ENCODE measurements at places on chromosomes 6 and 20. TPM values are rescaled to one million over a fixed set of nuclear protein-coding genes. Genes with fewer than 3 reads are reported as not detected.

DNA sequence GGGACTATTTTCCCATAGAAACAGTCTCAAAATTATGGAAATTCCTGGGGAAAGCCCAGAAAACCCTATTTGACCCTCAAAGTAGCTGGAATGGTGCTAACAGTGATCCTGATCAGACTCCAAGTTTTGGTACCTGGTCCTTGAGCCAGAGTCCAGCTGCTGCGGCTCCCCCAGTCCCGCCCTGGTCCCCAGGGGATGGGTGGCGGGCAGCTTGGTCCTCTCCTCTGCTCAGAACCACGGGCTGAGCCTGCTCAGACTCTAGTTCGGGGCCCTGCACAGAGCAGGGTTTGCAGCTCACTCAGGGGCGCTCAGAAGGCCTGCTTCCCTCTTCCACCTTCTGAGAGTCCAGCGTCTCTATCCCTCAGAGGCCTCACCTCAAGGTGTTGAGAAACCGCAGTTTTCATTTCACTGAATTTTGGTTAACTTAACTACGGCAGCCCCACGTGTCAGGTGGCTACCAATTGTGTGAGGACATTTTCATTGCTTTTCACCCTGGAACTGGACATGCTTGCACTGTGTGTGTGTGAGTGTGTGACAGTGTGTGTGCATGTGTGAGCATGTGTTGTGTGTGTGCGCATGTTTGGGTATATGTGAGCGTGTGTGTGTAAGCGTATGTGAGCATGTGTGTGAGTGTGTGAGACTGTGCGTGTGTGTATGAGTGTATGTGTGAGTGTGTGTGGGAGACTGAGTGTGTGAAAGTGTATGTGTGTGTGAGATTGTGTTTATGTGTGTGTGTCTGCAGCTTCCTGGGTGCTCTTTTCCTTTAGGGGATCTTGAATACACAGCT is 44.2 kb upstream of the PDE10A start:
- no peak overlapping the region for H3K4me3 ChIP-seq
- no peaks in the 10 kb centered on the region for H3K4me1 ChIP-seq
- no peaks in the 10 kb centered on the region for H3K27me3 ChIP-seq
- H3K36me3 ChIP-seq: no peaks in the 10 kb centered on the region
- DNase-seq: no peak

DNA sequence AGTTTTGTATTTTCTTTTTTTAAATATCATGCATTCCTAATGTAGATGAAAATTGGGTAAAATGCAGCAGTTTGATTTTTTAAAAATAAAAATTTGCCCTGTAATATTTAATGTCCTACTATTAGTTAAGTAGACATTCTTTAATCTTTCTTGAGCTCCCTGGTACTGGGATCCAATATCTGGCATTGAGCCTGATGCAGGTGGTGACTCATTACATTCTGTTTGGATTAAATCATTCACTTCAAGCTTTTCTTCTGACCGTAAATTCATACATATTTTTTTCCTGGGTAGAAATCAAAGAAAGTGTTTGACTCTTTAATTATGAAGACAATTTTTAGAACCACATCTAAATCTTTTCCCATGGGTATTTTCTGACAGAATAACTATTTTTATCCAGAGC is 768.8 kb upstream of the SLC35B3 start:
- H3K27ac ChIP-seq: no peak overlapping the region
- no peaks in the 10 kb centered on the region for H3K4me1 ChIP-seq
- DNase-seq: no peak
- no peaks in the 10 kb centered on the region for H3K36me3 ChIP-seq
- no peak overlapping the region for H3K4me3 ChIP-seq

DNA sequence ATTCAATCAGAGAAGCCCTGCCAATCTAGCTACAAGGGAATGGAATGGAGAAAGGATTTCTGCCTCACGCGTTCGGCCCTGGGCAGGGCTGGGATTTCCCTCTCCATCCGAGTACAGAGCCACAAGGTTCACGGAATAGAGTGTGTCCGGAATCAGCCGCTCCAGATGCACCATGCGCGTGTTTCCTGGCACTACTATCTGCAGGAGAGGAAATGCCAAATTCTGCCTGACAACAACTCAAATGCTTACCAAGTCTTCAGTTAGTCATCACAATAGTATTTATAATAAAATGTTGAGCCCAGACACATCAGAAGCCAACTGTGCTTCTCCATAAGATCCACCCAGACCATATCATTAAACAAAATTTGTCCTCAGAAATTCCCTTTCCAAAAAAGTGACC is 75.1 kb downstream of the COL12A1 start:
- H3K27me3 ChIP-seq: peaks cover 5% of the 10 kb centered on the region
- H3K27ac ChIP-seq: no peak overlapping the region
- no peaks in the 10 kb centered on the region for H3K36me3 ChIP-seq
- DNase-seq: no peak
- H3K4me3 ChIP-seq: no peak overlapping the region

- H3K27me3 ChIP-seq: no peaks in the 10 kb centered on the region
- no peak overlapping the region for H3K27ac ChIP-seq
- H3K36me3 ChIP-seq: no peaks in the 10 kb centered on the region
- no peaks in the 10 kb centered on the region for H3K4me1 ChIP-seq
Measured at GRCh38 chr6:49790341-49790740, 3.3 kb upstream of the PGK2 start.

DNA sequence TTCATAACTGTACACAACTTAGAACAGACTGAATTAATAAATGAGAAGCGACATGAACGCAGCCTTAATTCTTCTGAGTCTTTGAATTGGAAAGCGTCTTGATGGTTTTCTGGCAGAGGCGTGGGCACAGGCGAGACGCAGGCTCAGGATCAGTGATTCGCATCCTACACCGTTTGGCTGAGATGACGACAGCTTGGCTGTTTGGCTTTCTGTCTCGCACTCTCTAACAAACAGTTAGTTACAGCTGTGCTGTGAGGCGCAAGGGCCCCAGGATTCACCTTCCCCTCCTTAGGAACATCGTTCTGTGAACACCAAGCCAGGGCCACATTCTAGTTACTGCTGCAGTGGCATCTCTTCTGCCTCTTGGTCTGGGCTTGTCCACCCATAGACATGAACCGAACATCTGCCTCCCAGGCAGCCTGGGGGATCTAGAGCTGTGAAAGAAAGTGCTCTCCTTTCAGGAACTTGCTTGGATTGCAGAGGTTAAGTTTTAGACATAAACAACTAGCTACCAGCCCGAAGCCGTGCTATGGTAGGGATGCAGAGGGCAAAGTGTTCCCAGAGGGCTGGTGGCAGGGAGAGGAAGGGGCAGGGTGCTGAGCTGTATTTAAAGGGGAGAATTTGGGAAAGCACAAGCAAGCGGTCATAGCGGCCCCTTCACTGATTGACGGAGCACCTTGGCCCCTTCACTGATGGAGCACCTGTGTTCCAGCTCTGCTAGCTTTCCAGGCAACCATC is 49.6 kb downstream of the TCP11 start:
- no peak overlapping the region for H3K4me3 ChIP-seq
- H3K27ac ChIP-seq: no peak overlapping the region
- peaks cover 14% of the 10 kb centered on the region for H3K36me3 ChIP-seq
- H3K27me3 ChIP-seq: no peaks in the 10 kb centered on the region

- no peak overlapping the region for H3K27ac ChIP-seq
- H3K4me3 ChIP-seq: no peak overlapping the region
Measured at GRCh38 chr20:32809907-32810306, 9.8 kb upstream of the MAPRE1 start.

- no peak for DNase-seq
- no peak overlapping the region for H3K4me3 ChIP-seq
- no peak overlapping the region for H3K27ac ChIP-seq
- no peaks in the 10 kb centered on the region for H3K27me3 ChIP-seq
- H3K4me1 ChIP-seq: no peaks in the 10 kb centered on the region
Measured at GRCh38 chr6:80872199-80872950, 765.9 kb downstream of the BCKDHB start.

GRCh38 chr20:62449951-62450691 is 22.8 kb upstream of the RBBP8NL start:
- H3K36me3 ChIP-seq: no peaks in the 10 kb centered on the region
- H3K4me1 ChIP-seq: no peaks in the 10 kb centered on the region
- DNase-seq: peak; percentile 74
- peak overlapping the region; percentile 43 for H3K27ac ChIP-seq
- H3K4me3 ChIP-seq: no peak overlapping the region

DNA sequence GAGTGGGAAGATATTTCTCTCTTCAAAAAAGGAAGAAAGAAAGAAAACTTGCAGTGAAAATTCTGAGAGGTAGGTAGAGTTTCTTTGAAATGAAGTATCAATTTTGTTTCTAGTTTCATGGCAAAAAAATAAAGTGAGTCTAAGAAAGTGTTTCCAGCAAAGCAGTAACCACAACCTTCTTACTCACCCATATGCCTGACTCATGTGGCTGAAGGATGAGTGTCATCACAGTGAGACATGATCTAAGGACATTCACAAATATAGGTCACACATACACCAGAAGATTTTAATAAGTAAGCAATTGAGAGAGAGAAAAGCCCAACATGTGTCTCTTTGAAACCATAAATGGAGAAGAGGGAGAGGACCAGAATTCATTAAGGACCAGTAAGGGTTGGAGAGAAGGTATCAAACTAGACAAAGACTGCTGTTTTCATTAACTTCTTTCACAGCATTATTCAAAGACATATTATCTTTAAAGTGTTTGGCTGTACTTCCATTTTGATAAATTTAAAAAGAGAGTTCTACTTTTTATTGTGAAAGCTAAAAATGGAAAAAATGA is 169.5 kb downstream of the FRK start:
- no peak overlapping the region for H3K27ac ChIP-seq
- H3K4me1 ChIP-seq: no peaks in the 10 kb centered on the region
- DNase-seq: no peak

DNA sequence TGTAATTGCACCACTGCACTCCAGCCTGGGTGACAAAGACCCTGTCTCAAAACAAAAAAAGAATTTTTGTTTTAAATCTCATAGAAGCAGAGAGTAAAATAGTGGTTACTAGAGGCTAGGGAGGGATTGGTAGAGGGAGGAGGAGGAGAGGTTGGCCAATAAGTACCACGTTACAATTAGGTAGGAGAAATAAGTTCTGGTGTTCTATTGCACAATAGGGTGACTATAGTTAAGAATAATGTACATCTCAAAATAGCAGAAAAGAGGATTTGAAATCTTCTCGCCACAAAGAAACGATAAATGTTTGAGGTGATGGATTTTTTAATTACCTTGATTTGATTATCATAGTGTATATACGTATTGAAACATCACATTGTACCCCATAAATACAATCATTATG is 27.1 kb upstream of the TOP1 start:
- 0 out of 2 replicates have a peak overlapping the region, but pooled peaks have one; percentile 99 for H3K27ac ChIP-seq
- no peak overlapping the region for H3K4me3 ChIP-seq
- H3K4me1 ChIP-seq: peaks cover 37% of the 10 kb centered on the region
- no peaks in the 10 kb centered on the region for H3K27me3 ChIP-seq

DNA sequence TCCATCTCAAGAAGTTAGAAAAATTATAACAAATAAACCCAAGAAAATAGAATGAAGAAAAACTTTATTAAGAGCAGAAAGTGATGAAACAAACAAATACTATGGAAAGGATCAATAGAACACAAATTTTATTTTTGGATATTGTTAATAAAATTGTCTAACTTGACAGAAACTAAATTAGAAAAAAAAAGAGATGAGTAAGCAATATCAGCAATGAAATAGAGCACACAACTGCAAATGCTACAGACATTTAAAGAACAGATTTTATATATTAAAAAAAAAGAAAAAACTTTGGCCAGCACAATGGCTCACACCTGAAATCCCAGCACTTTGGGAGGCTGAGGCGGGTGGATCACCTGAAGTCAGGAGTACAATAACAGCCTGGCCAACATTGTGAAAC is 628.0 kb downstream of the EPHA7 start:
- H3K27me3 ChIP-seq: no peaks in the 10 kb centered on the region
- no peak overlapping the region for H3K27ac ChIP-seq
- no peak for DNase-seq
- no peaks in the 10 kb centered on the region for H3K36me3 ChIP-seq

GRCh38 chr20:44615876-44616603 is 33.7 kb downstream of the PKIG start:
- no peaks in the 10 kb centered on the region for H3K4me1 ChIP-seq
- no peak overlapping the region for H3K4me3 ChIP-seq
- no peak for DNase-seq
- no peaks in the 10 kb centered on the region for H3K27me3 ChIP-seq

- no peaks in the 10 kb centered on the region for H3K27me3 ChIP-seq
- no peaks in the 10 kb centered on the region for H3K4me1 ChIP-seq
- no peak overlapping the region for H3K4me3 ChIP-seq
- H3K36me3 ChIP-seq: no peaks in the 10 kb centered on the region
- DNase-seq: no peak
Measured at GRCh38 chr6:55943329-55943728, 67.9 kb upstream of the BMP5 start.

DNA sequence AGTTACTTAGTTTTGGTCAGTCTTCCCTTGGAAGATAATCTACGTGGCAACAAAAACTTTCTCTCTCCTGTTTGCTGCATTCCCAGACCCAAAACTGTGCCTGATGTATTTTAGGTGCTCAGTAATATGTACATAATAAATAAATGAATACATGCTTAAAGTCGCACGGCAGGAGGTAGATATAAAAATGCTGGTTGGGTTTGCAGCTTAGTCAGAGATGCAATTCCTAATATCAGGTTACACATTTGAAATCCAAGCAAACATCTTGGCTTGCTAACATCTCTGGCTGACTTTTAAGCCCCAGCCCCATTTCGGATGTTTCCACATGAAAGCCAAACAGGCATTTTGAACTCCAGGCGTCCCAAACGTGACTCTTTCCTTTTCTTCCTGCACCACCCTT is 91.0 kb downstream of the KCNQ5 start:
- H3K27me3 ChIP-seq: no peaks in the 10 kb centered on the region
- DNase-seq: no peak
- peaks cover 19% of the 10 kb centered on the region for H3K36me3 ChIP-seq
- H3K4me3 ChIP-seq: no peak overlapping the region

- H3K4me3 ChIP-seq: no peak overlapping the region
- H3K27ac ChIP-seq: no peak overlapping the region
- H3K27me3 ChIP-seq: no peaks in the 10 kb centered on the region
- DNase-seq: no peak
- peaks cover 41% of the 10 kb centered on the region for H3K36me3 ChIP-seq
Measured at GRCh38 chr6:157200611-157201010, 122.7 kb downstream of the TMEM242 start.

Gene AP5S1
- 10.3 TPM for polyA plus RNA-seq

Gene GHRH
- polyA plus RNA-seq: not detected

Gene ADGRF4
- polyA plus RNA-seq: not detected

Gene RIPPLY2
- 0.33 TPM for polyA plus RNA-seq

Gene ENPP5
- not detected for polyA plus RNA-seq

Data from SK-N-SH (cell line).